ENCODE measurements at places on chromosomes 7 and 10. TPM values are rescaled to one million over a fixed set of nuclear protein-coding genes. Genes with fewer than 3 reads are reported as not detected.
A peak's percentile ranks its signal among the peaks of the same experiment; 100 is the strongest.

The ARHGAP19 gene
- 11.7 TPM for total RNA-seq

The SPDYE2 gene
- total RNA-seq: not detected

The JAKMIP3 gene
- under 0.01 TPM for total RNA-seq

- peak; percentile 89 for DNase-seq
Measured at GRCh38 chr7:44259547-44260457, 59.0 kb downstream of the YKT6 start.

DNA sequence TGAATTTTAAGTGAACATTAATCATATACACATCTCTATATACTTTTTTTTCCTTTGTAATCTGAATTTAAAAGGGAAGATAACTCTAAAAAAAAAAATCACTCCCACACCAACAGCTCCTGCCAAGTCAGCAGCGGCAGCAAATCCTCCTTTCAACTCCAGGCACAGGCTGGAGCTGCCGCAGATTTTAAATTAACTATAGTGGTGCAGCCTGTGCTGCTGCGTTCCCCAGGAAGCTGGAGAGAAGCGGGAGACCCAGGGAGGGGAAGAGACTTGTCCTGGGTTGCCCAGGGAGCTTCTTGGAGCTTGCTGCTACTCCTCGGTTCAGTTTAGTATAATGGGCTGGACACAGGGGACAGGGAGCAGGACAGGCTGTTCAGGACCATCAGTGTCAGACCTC is 32.6 kb upstream of the HSPB1 start:
- no peak for DNase-seq

DNA sequence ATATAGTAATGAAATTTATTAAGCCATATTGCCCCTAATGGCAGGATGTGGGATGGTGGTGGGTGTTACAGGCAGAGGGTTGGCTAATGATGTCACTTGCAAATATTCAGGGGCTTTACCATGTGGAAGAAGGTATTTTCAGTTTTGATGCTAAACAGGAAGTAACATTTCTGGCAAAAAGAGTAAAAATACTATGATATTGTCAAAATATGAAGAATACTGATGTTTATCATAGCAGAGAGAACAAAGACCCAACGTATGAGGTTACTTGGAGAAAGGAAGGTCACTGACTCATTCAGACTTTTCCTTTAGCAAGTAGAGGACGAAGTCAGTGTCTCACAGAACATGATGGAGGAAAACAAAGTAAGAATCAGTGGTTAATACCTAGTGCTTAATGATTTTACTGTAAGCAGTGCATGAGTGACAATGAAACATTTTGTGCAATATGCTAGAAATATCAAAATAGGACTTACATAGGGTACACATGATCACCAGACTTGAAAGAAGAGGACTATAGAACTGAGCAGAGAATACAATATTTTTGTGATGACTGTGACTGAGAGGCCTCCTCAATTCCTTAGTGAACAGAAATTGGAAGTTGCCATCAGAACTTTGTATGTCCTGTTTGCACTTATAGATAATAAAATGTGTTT is 89.7 kb upstream of the STEAP4 start:
- peak; percentile 77 for DNase-seq

DNA sequence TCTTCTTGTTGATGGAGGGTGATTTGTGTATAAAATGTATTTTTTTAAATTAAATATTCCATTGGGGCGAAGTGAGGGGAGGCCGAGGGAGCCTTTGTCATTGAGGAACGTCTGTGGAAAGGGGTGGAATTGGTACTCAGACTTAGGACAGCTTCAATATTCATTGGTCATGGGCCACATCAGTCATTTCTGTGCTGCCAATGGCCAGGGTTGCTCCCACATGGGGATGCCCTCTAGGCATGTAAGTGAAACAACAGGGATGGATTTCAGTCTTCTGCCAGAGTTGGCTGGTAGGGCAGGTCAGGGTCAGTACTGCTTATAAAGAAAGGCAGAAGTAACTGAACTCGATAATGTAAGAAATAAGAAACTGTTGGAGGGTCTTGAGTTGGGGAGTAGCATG is 47.2 kb downstream of the NEURL1 start:
- DNase-seq: peak; percentile 12

DNA sequence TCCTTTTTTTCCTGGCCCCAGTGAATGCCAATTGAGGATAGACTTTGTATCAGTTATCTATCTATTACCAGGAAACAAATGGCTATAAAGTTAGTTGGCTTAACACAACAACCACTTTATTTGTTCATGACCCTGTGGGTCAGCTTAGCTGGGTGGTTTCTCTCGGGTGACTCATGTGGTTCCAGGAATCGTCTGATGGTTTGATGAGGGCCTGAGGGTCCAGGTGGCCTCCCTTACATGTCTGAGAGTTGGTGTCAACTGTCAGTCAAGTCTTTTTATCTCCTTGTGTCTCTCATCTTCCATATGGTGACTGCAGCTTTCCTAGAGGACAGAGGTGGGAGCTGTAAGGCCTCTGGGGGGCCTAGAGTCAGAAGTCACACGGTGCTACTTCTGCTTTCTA is 15.3 kb upstream of the MAPK8 start:
- DNase-seq: no peak

DNA sequence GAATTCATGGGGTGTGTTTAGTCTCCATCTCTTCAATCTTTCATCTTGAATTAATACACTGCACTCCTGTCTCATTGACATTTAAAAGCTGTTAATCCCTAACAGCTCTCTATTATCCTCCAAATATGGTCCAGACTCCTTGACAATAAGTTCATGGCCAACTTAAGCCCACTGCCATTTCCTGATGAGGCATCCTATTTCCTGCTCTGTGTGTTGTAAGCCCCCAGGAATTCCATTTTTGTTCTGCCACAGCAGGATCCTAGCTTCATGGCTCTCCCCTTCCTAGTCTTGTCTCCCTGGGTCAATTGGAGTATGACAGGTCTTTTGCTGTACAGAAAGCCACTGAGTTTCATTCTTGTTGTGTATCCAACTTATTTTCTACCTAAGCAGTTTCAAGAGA is 218.8 kb downstream of the OTUD1 start:
- no peak for DNase-seq

GRCh38 chr10:48691812-48692528 is 7.3 kb downstream of the WDFY4 start:
- no peak for DNase-seq

DNA sequence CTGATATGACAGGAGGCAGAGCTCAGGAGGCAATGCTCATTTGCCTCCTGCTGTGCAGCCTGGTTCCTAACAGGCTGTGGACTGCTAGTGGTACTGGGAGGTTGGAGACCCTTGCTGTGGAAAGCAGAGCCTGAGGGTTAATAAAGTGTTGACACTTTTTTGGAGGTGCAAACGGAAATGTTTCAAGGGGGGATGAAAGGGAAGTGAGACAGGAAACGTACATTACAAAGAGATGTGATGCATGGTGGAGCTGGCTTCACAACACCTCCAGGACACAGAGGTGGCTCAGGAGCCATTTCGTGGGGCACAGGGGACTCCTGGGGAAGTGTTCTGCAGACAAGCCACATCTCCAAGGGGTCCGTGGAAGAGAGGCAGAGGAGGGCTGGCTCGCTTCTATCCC is 137.6 kb upstream of the SVIL start:
- no peak for DNase-seq

GRCh38 chr7:97418312-97418711 is 300.8 kb downstream of the SDHAF3 start:
- no peak for DNase-seq

DNA sequence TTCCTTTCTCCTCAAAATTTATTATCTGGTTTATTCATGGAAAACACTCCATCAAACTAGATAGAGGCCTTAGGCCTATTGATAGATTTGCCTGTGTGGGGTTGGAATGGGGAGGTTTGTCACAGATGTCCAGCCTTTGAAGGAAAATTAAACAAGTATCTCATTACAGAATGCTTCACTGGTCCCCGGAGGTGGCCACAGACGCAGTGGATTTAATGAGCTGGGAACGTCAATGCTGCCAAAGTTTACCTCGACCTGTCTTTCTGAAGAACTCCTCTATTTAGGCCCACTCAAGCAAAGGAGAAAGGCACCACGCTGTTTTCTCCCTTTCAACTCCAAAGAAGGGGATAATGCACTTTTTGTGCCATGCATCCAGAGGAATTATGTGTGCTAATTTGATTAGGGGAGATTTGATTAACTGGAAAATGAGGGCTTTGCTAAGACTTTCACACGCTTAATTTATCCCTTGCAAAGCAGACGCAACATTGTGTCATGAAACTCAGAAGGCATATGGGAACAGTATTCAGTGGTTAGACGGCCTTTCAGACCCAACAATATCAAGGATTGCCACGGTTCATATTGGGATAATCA is 558.8 kb upstream of the GALNT17 start:
- no peak for DNase-seq

DNA sequence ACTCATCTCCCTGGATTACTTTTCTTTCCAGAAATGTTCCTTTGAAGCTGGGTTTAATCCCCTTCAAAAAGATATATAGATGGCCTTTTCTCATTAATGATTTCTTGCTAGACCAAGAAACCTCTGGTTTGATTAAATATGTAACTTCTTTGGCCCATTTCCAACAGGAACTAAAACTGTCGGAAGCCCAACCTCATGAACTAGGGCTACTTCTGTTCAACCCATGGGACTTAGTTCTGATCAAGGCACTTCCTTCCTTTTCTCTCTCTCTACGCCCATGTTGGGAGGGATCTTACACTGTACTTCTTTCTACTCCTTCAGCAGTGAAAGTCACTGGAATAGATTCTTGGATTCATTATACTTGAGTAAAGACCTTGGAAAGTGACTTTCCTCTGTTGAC is 83.6 kb downstream of the TMEM106B start:
- DNase-seq: no peak

GRCh38 chr7:87414794-87415188 is 60.7 kb downstream of the ABCB4 start:
- DNase-seq: no peak

- no peak for DNase-seq
Measured at GRCh38 chr10:46524472-46525176, 31.8 kb downstream of the GPRIN2 start.

- DNase-seq: no peak
Measured at GRCh38 chr7:123608991-123609882, 7.6 kb downstream of the ASB15 start.

DNA sequence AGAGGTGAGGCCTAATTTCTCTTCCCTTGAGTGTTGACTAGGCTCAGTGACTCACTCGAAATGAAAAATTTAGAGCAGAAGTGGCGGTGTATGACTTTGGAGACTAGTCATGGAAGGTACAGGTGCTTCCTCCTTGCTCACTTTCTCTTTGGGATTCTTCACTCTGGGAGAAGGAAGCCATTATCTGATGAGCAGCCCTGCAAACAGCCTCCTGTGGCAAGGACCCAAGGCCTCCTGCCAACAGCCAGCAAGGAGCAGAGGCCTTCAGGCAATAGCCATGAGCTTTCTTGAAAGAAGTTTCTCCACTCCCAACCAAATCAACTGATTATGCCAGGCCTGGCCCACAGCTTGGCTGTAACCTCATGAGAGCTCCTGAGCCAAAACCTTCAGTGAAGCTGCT is 369.6 kb upstream of the VWC2 start:
- no peak for DNase-seq

DNA sequence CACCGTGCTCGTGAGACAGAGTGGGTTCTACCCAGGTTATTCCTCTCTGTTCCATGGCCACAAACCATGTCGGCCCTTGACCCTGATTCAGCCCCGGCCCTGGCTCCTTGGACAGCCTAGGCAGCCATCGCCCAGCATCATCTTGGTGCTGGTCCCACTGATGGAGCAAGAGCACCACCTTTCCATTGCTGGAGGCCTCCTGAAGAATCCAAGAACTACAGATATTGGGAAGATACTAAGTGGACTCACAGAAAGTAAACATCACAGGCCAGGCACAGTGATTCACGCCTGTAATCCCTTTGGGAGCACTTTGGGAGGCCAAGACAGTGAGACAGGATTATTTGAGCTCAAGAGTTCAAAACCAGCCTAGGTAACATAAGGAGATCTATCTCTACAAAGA is 125.1 kb downstream of the NT5C2 start:
- no peak for DNase-seq

DNA sequence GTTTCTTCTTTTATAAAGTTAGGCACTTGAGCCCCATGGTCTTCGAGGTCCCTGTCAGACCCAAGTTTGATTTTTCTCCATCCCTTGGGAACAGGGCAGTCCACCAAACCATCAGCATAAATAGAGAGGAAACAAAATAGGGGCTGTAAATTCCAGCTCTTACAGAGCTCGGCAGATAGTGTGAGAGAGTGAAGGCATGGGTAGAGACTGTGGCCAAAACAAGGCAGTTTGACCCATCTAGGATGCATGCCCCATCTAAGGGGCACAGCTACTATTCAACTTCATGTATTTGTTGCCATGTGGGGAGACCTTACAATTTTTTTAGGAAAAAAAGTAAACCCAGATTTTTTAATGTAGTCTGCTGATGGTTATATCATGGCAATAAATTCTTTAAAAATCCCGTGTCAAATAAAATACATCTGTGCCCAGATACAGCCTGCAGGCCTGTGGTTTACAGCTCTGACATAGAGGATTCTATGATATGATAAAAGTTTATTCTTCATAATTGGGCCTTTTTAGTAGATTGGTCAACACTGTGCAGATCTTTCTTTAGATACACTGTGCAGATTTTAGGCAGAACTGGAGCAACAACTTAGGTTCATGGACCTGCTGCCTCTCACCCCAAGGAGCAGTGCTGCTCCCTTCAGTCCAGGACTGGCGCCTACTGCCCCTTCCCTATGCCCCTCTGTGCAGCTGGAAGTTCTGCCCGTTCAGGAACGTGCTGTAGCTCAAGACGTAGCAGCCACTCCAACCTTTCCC is 5.3 kb downstream of the PPP1R3C start:
- DNase-seq: no peak

DNA sequence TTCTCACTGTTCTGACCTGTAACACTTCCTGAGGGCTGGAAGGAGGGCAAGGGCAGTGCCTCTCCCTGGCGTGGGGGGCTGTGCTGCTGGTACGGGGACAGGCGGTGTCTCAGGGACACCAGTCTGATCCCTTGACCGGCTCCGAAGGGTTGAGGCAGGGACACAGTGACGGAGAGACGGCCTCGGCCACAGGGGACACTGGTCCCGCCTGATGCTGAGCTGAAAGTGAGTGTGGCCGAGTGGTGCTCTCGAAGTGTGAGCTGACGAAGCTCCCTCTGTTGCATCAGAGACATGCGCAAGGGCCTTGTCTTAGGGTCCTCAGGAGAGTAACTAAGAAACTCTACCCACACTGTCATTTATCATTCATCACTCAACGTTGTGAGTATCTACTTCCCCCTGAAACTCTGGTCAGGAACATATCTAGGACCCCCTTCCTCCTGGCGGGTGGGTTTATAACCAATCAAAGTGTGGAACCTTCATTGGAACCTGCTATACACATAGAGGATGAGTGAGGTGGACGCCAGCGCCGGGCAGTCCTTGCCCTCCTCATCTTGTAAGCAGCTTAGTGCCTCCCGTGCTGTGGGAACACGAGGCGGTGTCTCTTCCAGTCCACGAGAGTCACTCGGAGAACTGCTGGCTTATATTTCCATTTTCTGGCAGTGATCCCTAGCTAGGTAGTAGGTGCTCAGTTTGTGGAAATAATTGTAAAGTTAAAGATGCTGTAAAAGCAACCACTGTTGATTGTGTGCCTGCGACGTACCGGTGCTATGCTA is 283.1 kb downstream of the DNAJB6 start:
- DNase-seq: no peak
